ENCODE measurements at places on chromosomes 2 and 18.

GRCh38 chr2:143530758-143531157 is 401.5 kb downstream of the ARHGAP15 start:
- no peak for DNase-seq

GRCh38 chr2:220068846-220069245 is 441.4 kb downstream of the SLC4A3 start:
- DNase-seq: no peak

DNA sequence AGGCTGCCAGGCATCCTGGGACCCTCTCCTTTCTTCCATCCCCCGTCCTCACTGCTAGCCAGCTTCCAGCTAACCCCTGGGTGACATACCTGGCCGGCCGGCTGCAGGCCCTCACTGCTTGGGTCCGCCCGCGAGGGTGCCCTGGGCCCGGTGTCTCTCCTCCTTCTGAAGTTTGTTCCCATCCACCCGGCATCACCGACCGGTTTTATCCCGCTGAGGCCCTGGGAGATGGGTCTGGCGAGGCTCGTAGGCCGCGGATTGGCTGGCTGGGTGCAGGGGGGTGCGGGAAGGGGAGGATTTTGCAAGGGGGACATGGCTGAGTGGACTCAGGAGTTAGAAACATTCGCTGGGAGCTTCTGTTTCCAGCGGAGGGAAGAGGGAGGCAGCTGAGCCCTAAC is at the start of gene PAX8:
TSS of gene PAX8 (minus strand) at position 180 of the 398 bp plus-strand sequence. CDS start 527 bp downstream, outside the sequence.
- DNase-seq: no peak

- DNase-seq: no peak
Measured at GRCh38 chr2:62229082-62229605, 33.2 kb downstream of the B3GNT2 start.

- peak; percentile 71 for DNase-seq
Measured at GRCh38 chr18:57881818-57882413, 78.8 kb upstream of the ATP8B1 start.

DNA sequence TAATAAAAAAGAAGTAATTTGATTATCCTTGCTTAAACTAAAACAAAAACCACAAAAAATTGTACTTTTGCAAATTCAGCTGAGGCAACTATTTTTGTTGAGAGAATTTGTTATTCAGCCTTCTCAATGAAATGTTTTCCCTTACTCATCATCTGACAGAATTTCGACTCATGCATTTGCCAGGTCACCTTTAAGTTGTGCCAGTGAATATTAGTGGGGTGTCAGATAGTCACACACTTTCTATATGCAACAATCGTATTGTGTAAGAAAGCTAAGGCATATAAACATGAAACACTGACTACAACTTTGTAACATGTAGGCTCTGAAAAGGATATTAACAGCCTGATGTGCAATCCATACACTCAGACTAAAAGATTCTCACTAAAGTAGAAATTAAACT is 1653.1 kb upstream of the SLC39A10 start:
- DNase-seq: no peak

GRCh38 chr2:100254646-100255210 is 67.6 kb downstream of the LONRF2 start:
- no peak for DNase-seq

GRCh38 chr18:40868110-40868858 is 1086.8 kb upstream of the PIK3C3 start:
- no peak for DNase-seq

- no peak for DNase-seq
Measured at GRCh38 chr18:63109022-63109421, 210.5 kb downstream of the BCL2 start.

DNA sequence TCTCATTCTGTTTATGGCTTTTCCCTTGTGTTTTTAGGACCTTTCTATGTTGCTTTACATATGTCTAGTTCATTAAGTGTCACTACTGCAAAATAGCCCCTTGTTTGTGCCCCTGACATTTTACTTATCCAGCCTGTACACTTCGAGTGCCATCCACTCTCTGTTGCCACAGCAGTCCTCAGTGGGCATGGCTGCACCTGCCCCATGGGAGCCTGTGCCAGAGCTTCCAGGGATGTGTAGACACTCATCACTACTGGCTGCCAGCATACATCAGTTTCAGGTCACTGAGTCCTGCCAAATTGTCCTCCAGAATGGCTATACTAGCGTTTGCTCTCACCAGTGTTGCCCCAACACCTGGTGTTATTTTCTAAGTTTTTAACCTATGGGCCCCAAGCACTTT is 80.4 kb downstream of the ARMC9 start:
- DNase-seq: no peak

DNA sequence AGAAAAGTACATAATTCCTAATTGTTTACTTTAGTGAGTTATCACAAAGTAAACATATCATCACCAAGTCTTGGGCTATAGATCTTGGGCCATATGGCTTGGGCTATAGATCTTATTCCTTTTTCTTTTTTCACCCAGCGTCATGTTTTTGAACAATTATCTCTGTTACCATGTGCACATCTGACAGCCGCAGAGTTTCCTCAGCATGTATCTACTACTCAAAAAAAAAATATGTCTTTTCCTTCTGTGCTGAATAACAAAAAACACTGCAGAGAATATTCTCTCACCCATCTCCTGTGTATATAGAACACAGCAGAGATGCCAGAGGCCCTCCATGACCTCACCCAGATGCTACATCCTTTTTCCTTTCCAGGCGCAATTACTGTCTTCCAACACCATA is 76.2 kb upstream of the MYO3B start:
- DNase-seq: no peak

DNA sequence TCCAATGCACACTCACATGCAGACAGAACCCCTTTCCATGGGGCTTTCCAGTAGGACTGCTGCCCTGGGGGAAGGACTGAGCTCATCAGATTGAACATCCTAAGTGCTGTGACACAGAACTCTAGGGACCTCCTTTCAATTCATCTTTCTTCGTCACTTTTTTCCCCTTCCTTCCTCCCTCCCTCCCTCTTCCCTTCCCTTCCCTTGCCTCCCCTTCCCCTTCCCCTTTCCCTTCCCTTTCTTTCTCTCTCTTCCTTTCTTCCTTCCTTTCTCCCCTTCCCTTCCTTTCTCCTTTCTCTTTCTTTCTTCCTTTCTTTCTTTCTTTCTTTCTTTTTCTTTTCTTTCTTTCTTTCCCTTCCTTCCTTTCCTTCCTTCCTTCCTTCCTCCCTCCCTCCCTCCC is 39.6 kb upstream of the GATA6 start:
- DNase-seq: no peak

DNA sequence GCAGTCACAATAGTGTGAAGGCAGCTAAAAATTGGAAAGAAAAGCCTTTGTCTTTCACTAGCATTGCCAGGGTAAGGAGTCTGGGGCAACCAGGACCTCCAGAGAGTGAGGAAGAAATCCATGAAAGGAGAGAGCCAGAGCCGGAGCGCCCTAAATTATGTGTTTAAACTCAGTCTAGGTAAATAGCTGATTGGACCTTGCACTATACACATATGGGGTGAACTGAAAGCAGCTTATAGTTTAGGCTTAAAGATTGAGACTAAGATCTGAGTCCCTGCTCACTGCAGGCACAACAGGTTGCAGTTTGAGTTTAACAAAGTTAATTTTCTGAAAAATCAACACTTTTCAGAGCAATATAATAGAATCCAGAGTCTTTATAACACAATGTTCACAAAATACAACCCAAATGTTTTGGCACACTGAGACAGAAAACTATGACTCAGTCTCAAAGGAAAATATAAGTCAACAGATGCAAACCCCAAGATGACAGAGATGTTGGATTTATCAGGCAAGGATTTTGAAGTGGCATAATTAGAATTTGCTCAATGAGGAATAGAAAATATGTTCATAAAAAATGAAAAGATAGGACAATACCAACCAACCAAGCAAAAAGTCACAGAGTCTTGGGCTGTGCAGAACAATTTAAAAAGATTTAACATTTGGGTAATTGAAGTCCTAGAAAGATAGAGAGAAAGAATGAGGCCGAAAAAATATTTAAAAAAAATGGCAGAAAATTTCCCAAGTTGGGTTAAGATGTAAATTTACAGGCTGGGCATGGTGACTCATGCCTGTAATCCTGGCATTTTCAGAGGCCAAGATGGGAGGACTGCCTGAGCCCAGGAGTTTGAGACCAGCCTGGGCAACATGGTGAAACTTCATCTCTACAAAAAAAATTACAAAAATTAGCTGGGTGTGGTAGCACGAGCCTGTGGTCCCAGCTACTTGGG is 39.6 kb downstream of the DOK1 start:
- no peak for DNase-seq

DNA sequence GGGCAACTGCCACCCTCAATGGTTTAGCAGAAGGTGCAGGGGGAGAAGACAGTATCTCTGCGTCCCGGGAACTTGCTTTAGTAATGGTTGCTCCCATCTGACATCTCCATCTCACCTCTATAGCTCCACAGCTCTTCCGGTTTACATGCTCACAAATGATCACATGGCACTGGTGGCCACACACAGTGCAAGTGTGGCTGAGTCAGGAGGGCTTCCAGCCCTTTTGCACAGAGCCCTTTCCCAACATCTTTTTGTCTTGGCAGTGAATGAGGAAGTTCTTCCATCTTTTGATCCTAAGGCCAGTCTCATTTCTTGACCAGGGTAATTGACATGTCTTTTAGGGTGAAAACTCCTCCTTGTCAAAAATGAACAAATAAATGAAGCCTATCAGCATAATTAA is 347.7 kb downstream of the LPIN1 start:
- no peak for DNase-seq

DNA sequence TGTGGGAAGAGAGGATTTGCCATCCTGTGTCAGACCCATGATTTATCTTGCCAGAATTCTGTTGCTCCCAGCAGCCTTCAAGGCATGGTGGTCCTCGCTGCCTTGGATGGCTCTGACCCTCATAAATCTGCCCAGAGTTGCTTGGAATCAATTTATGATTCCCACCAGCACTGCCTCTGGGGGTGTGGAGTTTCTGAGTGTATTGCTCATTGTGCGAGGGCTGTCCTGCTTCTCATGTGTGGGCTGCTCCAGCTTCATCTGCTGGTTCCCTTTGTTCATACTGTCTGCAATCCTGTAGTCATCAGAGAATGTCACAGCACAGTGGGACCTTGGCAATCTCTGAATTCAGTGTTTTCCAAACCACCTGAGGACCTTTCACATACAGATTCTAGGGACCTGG is 139.8 kb downstream of the CLIP4 start:
- DNase-seq: no peak

GRCh38 chr18:73244401-73244800 is 376.6 kb upstream of the NETO1 start:
- no peak for DNase-seq

- no peak for DNase-seq
Measured at GRCh38 chr2:892892-893291, 57.8 kb upstream of the SNTG2 start.

DNA sequence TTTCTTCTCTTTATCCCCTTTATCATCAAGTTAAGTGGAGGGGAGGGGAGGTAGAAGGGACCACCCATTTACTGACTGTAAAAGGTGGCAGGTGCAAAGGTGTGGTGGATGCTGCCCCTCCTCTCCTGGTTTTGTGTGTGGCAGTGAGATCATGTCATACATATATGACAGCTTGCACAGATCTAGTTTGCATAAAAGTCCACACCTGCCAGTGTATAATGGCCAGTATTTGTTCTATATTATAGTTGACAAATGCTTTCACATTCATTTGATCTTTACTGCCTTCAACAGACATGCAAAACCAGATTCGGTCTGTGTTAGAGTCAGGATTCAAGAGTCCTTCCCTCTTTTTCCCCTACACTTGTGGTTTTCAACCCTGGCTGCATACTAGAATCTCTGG is 55.1 kb downstream of the TGFA start:
- no peak for DNase-seq

- DNase-seq: no peak
Measured at GRCh38 chr2:73776869-73777519, 2.9 kb downstream of the DUSP11 start.

DNA sequence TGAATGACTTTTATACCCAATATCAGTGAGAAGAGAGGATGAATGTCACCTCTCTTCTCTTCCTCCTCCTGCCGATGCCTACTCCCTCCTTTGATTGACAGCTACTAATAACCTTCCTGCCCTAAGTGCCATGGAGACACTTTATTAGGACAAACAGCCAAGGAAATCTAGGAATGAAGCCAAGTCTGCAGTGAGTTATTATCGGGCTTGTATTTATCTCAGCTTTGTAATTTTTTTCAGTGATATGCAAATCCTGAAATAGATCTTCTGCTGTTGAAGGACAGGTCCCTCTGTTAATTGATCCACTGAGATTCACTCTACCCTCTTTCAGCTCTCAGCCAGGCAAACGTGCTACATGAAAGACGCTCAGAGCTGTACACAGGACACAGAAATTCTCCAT is 686.7 kb downstream of the TMEM182 start:
- no peak for DNase-seq

DNA sequence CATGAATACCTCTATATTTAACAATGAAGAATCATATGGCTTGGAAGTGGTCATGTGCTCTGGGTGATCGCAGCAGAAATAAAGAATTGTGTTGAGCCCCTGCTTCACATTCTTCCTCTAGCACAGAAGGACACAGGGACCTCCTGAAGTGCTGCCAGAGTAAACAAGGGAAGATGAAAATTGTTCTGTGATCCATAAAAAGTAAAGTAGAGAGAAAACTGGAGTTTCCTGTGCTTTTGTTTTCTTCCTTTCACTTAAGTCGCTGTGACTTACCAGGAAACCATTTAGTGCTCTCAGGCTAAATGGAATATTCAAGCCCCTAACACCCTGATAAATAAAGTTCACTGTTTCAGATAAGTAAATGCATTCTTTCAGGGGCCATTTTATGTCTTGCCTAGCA is 1173.6 kb upstream of the CHAC2 start:
- DNase-seq: no peak

- DNase-seq: no peak
Measured at GRCh38 chr2:124877141-124877577, 852.1 kb downstream of the CNTNAP5 start.

GRCh38 chr2:60832621-60833020 is 48.8 kb upstream of the REL start:
- no peak for DNase-seq

GRCh38 chr18:75162467-75162866 is 46.5 kb downstream of the PTGR3 start:
- no peak for DNase-seq

DNA sequence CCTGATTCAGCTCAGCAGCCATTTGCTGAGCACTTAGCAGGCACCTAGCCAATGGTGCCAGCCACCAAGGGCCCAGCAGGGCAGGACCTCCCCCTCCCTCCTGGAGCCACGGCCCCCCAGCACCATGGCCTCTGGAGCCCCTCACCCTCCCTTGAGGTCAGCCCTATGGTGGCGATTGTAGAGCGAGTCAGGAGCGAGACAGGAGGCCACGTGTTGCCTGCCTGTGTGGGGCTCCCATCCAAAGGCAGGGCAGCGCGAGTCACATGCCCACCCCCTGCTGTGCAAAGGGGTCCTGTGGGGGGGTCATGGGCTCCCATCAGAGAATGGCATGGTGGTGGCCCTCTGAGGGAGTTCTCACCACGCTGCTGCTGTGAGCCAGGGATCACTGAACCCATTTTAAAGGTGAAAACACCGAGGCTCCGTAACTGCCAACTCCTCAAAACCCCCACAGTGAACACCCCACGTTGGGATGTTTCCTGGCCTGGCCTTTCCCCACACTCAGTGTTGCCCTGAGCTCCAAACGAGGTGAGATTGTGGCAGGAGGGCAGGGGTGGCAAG is 35.6 kb downstream of the RAMP1 start:
- DNase-seq: no peak

Measured in neural crest cell (in vitro differentiated cells).